ENCODE measurements at places on chromosomes 4 and X.

GRCh38 chr4:184599492-184600135, 49.6 kb downstream of the CASP3 start:
- H3K4me1 ChIP-seq: peaks cover 13% of the 10 kb centered on the region
- DNase-seq: no peak
- no peaks in the 10 kb centered on the region for H3K27me3 ChIP-seq
- H3K27ac ChIP-seq: no peak overlapping the region

GRCh38 chr4:95304898-95305297, 243.9 kb downstream of the UNC5C start:
- no peak overlapping the region for H3K4me3 ChIP-seq
- H3K4me1 ChIP-seq: no peaks in the 10 kb centered on the region
- no peaks in the 10 kb centered on the region for H3K27me3 ChIP-seq
- H3K27ac ChIP-seq: no peak overlapping the region
- H3K36me3 ChIP-seq: no peaks in the 10 kb centered on the region

DNA sequence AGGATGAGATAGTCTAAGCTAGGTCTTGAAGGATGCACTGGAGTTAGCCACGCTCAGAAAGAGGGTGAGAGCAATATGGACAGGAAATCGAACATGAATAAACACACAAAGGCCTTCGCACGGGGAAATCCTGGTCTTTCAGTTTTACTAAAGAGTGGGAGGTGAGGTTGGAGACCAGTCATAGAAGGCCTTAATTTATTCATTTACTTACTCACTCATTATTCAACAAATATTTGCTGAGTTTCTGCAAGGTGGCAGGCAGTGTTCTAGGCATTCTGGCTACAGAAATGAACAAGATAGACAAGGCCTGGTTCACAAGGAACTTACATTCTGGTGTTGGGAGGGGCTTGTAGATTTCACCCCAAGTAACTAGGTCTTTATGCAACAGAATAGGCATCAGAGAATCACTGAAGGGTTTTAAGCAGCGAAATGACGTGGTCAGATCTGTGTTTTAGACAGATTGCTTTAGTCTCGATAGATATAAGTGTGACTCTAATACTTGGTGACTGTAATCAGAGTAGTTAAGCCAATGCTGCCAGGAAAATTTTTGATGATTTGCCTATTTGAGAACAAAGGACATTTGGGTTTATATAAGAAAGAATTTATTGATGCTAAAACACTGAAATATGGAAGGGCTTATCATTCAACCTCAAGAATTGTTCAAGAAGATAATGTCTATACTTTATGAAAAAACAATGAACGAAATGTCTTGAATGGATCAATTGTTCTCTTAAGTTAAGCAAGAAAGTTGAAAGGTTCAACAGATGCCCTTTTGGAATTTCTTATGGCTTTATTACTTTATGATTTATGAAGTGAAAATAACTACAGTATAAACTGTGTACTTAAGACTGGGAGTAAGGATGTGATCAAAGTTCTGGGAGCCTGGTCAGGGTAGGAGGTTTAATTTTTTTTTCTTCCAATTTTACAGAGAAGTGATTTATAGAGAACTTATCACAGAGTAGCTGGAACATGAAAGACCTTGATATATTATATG, 184.4 kb upstream of the CASK start:
- H3K4me1 ChIP-seq: peaks cover 14% of the 10 kb centered on the region
- H3K27ac ChIP-seq: no peak overlapping the region
- peak; percentile 51 for DNase-seq
- H3K36me3 ChIP-seq: no peaks in the 10 kb centered on the region
- H3K27me3 ChIP-seq: no peaks in the 10 kb centered on the region
- no peak overlapping the region for H3K4me3 ChIP-seq

DNA sequence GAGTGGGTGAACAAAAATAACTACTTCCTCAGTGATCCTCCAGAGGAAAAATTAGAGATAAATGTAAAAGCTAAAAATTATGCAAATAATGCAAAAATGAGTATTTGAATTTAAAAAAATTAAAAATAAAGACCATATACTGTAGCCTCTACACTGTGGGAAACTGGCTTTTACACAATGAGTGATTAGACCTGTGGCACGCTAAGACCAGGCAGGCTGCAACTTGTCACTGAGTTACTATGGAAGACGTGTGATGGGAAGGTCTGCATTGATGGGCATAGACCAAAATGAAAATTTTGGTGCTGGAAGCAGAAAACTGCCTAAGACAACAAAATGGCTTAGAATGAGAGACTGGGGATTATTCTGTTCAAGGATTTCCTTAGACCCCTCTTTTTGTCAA, 30.2 kb downstream of the BTC start:
- H3K36me3 ChIP-seq: no peaks in the 10 kb centered on the region
- H3K27ac ChIP-seq: no peak overlapping the region
- H3K4me3 ChIP-seq: no peak overlapping the region
- DNase-seq: no peak
- no peaks in the 10 kb centered on the region for H3K27me3 ChIP-seq

DNA sequence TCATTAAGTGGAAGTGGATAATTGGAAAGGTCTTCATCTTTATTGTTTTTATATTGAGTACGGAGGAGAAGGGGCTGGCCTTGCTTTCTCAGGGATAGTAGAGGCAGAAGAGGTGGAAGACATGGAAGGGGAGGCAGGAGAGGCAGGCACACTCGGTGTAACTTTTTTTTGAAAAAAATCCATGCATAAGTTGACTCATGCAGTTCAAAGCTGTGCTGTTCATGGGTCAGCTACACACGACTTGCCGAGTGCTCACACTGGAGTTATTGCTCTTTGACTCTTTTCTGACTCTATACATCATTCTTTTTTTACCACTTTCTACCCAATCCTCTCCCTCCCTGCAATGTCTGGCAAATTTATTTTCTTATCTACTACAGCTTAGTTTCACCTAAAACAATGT, 158.3 kb upstream of the AADAT start:
- H3K4me1 ChIP-seq: no peaks in the 10 kb centered on the region
- no peak overlapping the region for H3K27ac ChIP-seq
- no peak for DNase-seq
- no peaks in the 10 kb centered on the region for H3K36me3 ChIP-seq
- no peak overlapping the region for H3K4me3 ChIP-seq

- DNase-seq: no peak
- H3K27me3 ChIP-seq: no peaks in the 10 kb centered on the region
- H3K4me3 ChIP-seq: no peak overlapping the region
Observed at GRCh38 chrX:46643636-46644035, 70.1 kb downstream of the CHST7 start.

DNA sequence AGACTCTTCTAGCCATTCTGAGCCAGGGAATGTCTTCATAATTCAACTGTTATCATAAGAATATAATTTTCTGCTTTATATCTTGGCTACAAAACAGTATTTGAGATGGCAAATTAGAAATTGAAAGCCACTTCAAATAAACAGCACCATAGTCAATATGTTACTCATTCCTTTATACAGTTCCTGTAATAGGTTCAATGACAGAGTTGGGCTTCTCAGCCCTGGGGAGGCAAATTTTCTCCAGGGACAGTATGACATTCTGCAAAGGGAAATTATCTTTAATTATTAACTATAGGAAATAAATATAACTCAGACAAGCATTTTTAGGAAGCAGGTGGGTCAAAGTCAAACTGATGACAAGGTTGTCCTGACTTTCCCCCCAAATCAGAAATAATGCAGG, 71.9 kb upstream of the RPS6KA6 start:
- no peak overlapping the region for H3K4me3 ChIP-seq
- DNase-seq: no peak
- no peaks in the 10 kb centered on the region for H3K4me1 ChIP-seq
- H3K27ac ChIP-seq: no peak overlapping the region

GRCh38 chr4:146763560-146763959, 124.9 kb downstream of the POU4F2 start:
- no peak overlapping the region for H3K4me3 ChIP-seq
- H3K27me3 ChIP-seq: peaks cover 3% of the 10 kb centered on the region
- H3K4me1 ChIP-seq: no peaks in the 10 kb centered on the region
- H3K36me3 ChIP-seq: no peaks in the 10 kb centered on the region
- H3K27ac ChIP-seq: no peak overlapping the region

DNA sequence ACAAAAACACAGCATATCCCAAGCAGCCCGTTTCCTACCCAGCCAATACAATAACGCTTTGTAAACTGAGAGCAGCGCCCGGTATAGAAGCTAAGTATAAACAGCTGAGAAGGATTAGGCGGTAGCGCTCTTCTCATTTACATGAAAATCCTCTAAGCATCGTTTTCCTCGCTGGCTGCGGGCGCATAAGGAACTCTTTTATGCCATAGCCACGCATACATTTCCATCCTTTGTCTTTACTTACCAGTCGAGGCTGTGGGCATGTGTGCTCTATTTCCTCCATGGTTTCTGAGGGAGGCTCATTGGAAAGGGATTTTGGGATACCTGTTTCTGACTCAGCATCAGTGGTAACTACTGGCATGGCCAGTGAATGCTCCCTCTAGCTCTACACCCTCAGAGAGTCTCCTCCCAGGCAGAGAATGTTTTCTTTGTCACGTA, 383 bp downstream of the PCYT1B start:
- no peak overlapping the region for H3K27ac ChIP-seq
- no peak for DNase-seq
- peaks cover 11% of the 10 kb centered on the region for H3K4me1 ChIP-seq
- peaks cover 6% of the 10 kb centered on the region for H3K27me3 ChIP-seq
- H3K4me3 ChIP-seq: peak overlapping the region; percentile 68

DNA sequence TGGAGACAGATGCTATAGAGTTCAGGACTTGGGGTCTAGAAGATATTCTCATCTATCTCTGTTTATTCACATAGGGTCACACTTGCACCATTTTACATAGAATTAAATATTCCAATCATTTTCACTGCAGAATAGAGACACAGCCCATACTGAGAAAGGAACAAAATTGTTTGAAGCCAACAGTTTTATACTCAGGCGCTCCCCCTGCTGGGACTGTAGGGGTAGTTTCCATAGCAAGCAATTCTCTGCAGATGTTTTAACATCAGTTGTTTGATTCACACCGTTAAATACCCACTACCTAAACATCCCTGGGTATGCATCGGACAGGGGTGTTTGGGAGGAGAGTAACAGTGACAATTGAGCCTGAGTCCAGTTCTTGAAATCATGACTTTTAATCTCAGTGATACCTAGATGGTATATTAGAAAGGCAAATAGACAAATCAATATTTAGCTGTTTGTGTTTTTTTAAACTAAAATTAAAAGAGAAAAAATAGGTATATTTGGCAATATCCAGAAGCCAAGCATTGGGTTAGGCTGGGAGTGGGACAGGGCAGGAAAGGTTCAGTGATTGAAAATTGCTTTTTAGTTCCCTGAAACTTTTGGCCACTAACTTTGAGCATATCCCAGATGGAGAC, 33.8 kb downstream of the LONRF3 start:
- H3K4me1 ChIP-seq: peaks cover 10% of the 10 kb centered on the region
- peak; percentile 54 for DNase-seq
- no peaks in the 10 kb centered on the region for H3K27me3 ChIP-seq
- no peak overlapping the region for H3K4me3 ChIP-seq
- peaks cover 14% of the 10 kb centered on the region for H3K36me3 ChIP-seq

- H3K27me3 ChIP-seq: no peaks in the 10 kb centered on the region
- peaks cover 5% of the 10 kb centered on the region for H3K4me1 ChIP-seq
- H3K4me3 ChIP-seq: no peak overlapping the region
- H3K36me3 ChIP-seq: no peaks in the 10 kb centered on the region
- no peak for DNase-seq
Observed at GRCh38 chrX:45505214-45505613, 304.5 kb upstream of the DIPK2B start.

GRCh38 chrX:48451708-48452107, 18.4 kb downstream of the SLC38A5 start:
- H3K4me3 ChIP-seq: no peak overlapping the region
- H3K36me3 ChIP-seq: no peaks in the 10 kb centered on the region
- no peak for DNase-seq
- H3K27me3 ChIP-seq: no peaks in the 10 kb centered on the region
- H3K4me1 ChIP-seq: no peaks in the 10 kb centered on the region

DNA sequence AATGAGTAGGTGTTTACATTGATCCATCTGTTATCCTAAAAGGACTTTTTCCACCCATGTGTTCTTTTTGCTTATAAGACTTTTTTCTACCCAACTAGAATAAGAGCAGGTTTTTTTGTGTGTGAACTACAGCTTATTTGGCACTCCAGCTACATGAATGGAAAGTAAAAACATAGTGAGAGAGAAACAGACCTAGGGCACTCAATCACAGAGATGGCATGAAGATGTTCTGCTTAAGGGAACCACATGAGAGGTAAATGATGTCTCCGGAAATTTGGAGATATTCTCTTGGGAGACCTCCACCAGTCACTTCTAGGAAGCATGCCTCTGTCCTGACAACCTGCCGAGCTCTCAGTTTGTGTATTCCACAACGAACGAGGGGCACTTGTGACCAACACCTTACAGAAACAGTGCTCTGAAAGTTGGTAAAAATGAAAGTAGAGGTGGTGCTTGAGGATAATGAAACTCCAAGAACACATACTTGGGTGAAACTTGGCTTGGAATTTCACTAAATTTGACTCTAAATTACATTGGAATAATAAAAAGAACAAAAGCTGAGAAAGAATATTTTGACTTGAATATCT, 788.4 kb upstream of the GALNTL6 start:
- H3K4me3 ChIP-seq: no peak overlapping the region
- H3K36me3 ChIP-seq: no peaks in the 10 kb centered on the region
- DNase-seq: no peak
- no peak overlapping the region for H3K27ac ChIP-seq
- H3K4me1 ChIP-seq: no peaks in the 10 kb centered on the region
